ENCODE measurements at places on chromosomes 4 and X.
A peak's percentile ranks its signal among the peaks of the same experiment; 100 is the strongest.

GRCh38 chr4:129063640-129064039 lies 29.7 kb downstream of the SCLT1 start:
- DNase-seq = no peak

DNA sequence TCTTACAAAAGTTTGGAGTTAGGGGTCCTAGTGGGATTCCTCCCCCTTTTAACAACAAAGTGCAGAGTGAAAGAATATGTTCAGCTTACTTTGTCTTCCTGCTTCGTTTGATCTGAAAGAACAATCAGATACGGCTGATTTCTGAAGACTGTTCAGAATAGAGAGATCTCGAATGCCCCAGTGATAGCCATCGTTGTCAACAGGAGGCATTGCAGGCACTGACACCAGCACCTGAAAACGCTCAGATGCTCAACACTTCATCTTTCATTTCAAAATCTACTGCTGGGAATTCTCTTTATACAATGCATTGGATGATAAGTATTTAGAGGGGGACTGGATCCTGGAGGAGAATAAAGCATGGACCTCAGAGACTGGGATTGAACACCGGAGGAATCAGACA lies 186.3 kb upstream of the TENM3 start:
- no peak for DNase-seq

GRCh38 chr4:125390126-125390525 lies 75.4 kb downstream of the FAT4 start:
- DNase-seq = no peak

DNA sequence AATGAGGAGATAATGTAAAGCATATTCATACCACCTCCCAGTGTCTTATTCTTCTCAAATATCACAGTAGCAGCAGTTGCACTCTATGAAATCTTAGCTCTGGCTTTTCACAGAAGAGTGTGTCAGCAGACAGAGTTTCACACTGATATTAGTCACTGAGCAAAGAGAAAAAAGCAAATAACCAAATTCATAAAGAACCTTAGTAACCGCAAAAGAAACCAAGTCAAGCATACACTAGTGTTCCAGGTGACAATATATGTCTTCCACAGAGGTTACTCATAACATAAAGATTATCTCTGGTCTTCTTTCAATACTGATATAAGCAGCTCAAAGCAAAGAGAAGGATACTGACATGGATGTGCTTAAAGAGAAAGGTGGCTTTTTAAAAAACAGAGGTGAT lies 181.7 kb upstream of the EDNRA start:
- DNase-seq = no peak

- DNase-seq = no peak
Observed at GRCh38 chr4:76381986-76382385, 39.0 kb downstream of the CCDC158 start.

GRCh38 chrX:114973013-114973412 lies 44.4 kb downstream of the IL13RA2 start:
- DNase-seq = no peak

DNA sequence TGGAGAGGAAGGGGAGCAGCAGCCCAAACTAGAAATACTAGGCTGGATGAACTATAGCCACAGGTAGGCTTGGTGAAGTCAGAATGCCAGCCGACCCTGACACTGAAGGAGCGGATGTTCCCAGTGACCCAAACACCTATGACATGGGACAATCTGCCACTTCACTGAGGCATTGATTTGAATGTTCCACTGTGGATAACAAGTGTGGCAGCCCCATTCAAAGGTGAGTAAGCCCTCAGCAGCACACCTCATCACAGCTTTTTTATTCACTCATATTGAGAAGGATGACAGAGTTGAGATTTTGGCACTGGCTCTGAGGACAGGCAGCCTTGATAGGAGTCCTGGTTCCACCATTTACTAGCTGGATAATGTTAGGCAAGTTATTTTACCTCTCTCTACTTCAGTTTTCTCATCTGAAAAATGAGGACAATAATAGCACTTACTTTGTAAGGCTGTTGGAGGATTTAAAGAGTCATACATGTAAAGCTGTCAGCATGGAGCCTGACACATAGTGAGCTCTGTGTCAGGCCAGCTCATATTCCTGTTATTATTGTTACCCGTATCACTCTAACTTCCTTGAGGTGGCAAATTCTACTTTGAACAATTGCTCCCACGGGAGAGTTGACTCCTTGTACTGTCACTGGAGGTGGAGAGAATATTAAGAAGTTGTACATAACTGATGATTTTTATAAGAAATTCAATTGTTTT lies 114.6 kb downstream of the RASL11B start:
- DNase-seq = no peak

GRCh38 chr4:16516796-16517439 lies 290.6 kb upstream of the TAPT1 start:
- DNase-seq = peak; percentile 59

GRCh38 chrX:136202889-136203288 lies 48.3 kb downstream of the MAP7D3 start:
- no peak for DNase-seq

DNA sequence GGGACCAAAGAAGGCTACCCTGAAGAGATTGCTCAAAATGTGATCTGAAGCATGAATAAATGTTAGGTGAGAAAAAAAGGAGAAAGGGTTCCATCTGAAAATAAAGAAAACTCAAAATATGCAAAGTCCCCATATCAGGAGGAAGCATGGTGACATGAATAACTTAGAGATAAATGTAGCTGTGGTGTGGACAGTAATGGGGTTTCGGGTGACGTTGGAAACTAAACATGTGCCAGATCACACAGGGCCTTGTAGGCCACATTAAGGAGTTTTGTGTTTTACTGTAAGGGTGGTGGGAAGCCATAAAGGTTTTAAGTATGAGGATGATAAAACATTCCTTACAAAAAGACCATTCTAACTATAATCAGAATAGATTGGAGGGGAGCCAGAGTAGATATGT lies 40.3 kb upstream of the ACSL4 start:
- DNase-seq = no peak

DNA sequence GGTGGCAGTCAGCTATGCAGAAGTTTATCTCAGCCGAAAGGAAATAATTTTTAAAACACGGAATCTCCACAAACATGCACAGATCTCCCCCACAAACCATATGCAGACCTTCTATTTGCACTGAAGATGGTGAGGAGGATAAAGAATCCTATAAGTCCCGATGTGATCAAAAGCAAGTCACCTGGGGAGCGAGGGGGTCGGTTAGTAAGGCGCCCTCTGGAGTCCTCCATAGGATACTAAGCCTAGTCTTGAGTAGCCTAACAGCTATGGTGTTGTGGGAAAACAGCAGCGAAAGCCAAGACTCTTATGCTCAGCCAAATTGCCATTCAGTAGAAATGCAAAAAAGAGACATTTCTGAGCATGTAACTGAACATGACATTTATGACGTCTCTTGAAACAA lies 210.9 kb downstream of the FRMPD4 start:
- no peak for DNase-seq

- peak; percentile 69 for DNase-seq
Observed at GRCh38 chrX:9530848-9531274, 66.0 kb downstream of the TBL1X start.

DNA sequence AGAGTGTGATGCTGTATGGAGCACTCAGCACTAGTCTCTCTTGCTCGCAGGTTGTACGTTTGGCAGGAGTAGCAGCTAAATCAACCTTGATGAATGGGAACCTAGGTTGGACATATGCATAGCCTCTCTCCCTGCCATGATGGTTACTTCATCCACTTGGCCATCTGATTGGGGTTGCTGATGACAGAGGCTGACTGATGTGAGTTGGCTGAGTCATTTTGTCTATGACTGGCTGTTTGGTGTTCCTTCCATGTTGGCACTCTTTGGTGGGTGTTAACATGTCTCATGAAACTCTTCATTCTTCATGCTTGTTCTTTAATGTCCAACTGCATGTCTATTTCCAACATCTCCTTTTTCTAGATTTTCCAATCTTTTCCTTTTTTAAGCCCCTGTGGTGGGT lies 31.6 kb upstream of the SPARCL1 start:
- DNase-seq = no peak

DNA sequence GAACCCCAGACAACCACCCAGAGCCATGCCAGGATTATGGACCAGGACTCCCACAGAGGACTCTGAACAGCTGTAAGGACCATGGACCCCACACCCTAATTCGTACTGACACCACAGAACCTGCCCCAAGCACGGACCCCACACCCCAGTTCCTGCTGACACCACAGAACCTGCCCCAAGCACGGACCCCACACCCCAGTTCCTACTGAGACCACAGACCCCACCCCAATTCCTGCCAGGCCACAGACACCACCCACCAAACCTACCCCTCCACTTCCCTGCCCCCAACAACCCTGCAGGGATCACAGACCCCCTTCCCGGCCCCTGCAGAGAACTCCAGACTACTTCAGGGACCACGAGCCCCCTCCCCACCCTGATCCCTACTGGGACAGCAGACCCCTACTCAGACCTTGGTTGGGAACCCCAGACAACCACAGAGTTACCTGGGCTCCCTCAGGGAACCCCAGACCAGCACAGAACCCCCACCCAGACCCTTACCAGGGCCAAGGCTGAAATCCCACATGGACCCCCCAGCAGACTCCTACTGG lies 1.4 kb upstream of the DHRSX start:
- DNase-seq = no peak

DNA sequence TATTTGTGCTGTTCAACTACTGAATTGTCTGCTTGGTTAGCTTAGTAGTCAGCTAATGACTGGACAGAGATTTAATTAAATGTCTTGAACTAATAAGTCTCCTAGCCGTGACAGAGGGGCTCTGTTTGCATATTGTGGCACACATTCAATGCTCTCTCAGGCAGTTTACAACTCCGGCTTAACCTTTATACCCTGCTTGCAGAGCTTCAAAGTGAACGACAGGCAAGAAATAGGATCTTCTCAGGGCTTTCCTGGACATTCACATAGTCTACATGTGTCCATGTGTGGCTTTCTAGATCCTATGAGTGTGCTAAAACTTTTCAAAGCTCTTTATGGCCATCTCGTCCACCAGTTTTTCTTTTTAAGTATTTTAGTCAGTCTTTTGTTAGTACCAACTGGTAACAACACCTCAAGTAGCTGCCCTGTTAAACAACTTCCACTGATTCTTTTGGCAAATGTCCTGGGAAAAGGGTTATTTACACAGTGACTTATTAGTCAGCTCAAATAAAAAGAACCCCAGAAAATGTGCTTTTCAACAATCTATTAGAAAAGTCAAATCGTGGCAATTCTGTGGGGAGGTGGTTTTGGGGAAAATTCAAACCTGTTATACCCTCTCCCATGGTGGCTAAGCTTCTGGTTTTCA lies 28.6 kb downstream of the OR13H1 start:
- DNase-seq = no peak

DNA sequence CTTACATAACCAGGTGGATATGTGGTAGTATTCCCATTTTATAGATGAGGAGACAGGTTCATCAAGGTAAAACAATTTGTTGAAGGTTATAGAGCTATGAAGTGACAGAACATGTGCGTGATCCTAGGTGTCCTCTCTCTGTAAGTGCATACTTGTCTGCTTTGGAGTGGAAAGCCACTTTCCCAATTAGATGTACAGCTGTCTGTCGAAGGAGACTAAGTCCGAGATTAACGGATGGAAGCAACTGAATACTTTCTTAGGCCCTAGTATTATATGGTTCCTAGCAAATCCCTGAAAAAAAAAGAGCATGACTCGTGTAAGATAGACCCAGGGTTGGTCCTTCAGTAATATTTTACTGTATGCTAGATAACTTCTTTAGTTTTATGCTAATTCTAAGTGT lies 19.7 kb downstream of the TMEM131L start:
- DNase-seq = no peak

- DNase-seq = no peak
Observed at GRCh38 chr4:52370576-52370975, 288.5 kb downstream of the USP46 start.

DNA sequence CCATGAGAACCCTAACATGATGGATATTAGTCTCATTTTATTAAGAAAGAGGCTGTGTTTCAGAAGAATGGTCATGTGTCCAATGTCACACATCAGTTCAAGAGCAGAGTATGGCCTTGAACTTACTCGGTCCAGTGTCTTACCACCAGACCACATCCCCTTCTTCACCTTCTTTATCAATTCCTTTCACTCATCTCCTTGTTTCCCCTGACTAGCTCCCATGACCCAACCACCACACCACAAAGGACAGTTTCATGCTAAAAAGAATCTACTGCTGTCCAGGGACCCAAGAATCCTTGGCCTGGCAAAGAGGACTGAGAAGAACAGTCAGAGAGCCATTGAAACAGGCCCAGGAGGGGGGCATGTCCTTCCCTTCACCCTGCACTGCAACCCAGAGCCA lies 33.6 kb upstream of the MSN start:
- no peak for DNase-seq

- DNase-seq = no peak
Observed at GRCh38 chrX:149629730-149630387, 1.7 kb downstream of the TMEM185A start.

DNA sequence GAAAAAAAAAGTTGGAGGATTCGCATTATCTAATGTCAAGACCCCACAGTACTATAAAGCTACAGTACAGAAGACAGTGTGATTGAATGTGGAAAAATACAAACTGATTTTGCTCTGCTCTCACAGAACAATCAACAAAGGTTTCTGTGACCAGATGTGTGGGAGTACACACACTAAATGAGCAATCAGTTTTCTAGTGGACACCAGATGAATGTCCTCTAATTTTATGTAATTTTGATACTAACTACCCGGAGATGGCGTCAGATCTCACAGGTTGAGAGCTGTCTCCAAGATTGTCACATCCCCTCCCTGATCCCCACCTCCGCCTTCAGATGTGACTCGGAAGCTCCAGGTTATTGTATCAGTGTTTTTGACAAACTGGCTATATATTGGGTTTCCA lies 81.9 kb upstream of the HUWE1 start:
- no peak for DNase-seq

GRCh38 chrX:71515038-71515396 lies 17.9 kb upstream of the OGT start:
- DNase-seq = no peak

DNA sequence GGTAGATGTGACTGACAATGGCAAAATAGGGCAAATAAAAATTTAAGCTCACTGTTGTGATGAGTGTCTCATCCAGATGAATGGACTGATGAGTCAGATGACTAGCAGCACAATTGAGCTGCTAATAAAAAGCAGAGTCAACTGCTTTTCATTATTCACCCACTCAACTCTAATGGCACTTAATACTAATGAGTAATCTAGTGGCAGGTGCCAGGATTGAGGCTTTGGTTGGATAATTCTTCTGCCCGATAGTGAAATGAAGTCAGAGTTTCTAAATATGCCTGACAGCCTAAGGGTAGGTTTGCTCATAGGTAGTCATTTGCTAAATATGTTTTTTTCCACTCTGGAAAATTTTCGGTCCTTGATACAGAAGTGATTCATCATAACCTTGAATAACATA lies 10.4 kb downstream of the OGT start:
- no peak for DNase-seq

GRCh38 chr4:174503079-174503715 lies 19.1 kb downstream of the HPGD start:
- no peak for DNase-seq

DNA sequence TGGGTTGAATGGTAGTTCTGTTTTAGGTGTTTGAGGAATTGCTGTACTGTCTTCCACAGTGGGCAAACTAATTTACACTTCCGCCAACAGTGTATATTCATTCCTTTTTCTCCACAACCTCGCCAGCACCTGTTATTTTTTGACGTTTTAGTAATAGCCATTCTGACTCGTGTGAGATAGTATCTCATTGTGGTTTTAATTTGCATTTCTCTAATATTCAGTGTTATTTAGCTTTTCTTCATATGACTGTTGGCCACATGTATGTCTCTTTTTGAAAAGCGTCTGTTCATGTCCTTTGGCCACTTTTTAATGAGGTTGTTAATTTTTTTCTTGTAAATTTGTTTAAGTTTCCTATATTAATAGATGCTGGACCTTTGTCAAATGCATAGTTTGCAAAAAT lies 26.9 kb upstream of the WDR17 start:
- DNase-seq = no peak

- peak; percentile 49 for DNase-seq
Observed at GRCh38 chr4:20544645-20545044, 155.6 kb upstream of the PACRGL start.

All from SK-N-DZ (cell line).